ENCODE measurements at places on chromosomes 2 and 18. TPM values are rescaled to one million over a fixed set of nuclear protein-coding genes. Genes with fewer than 3 reads are reported as not detected.

Gene CCDC88A
- total RNA-seq: 21.5 TPM

Gene IL1R2
- 16.1 TPM for total RNA-seq

Gene DNAJC5G
- total RNA-seq: 0.94 TPM

Gene ALPI
- not detected for total RNA-seq

Gene UGT1A8
- not detected for total RNA-seq

Gene PREPL
- 98.5 TPM for total RNA-seq

Gene SKOR2
- not detected for total RNA-seq

DNA sequence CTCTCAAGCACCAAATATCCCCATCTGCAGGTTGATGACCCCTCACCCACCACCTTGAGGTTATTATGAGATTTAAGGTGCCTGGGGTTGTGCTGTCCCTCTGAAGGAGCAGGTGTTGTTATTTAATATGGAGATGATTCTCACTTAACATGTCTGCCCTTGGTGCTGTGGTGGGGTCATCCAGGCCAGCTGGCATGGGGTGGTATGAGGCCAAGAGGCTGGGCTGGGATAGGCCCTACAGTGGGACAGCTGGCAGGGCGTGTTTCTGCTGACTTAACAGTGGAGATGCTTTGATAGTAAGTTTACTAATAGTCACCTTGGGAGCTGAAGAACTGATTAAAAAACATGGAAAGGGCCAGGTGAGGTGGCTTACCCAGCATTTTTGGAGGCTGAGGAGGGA, 22.4 kb downstream of the SERPINB12 start:
- DNase-seq: no peak
- H3K4me3 ChIP-seq: no peak overlapping the region
- H3K27ac ChIP-seq: no peak overlapping the region

- peak; percentile 36 for DNase-seq
- no peaks in the 10 kb centered on the region for H3K27me3 ChIP-seq
- H3K4me1 ChIP-seq: no peaks in the 10 kb centered on the region
- no peak overlapping the region for H3K4me3 ChIP-seq
Observed at GRCh38 chr2:100285691-100286090, 36.6 kb downstream of the LONRF2 start.

DNA sequence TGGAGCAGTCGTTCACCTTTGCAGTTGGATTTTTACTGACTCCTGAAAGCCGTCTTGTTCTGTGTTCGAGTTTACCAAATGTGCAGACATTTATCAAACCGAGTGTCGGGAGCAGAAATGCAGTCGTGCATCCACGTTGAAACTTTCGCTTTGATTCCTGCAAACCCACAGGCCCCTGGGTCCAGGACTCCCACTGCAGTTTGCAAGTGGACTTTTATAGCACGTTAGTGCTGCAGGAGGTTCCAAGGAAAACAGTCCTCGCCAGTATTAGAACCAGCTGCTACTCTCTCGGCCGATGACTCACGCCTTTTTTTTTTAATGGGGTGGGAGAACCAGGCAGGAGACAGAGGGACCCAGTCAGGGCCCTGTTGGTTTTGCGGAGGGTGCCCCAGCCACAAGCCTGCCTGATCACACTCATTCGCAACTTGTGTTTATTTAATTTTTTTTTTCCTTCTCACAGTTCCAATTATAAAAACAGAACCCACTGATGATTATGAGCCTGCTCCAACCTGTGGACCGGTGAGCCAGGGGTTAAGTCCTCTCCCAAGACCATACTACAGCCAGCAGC, 90.1 kb downstream of the NFATC1 start:
- H3K27ac ChIP-seq: no peak overlapping the region
- H3K4me1 ChIP-seq: peaks cover 10% of the 10 kb centered on the region
- DNase-seq: no peak
- no peaks in the 10 kb centered on the region for H3K27me3 ChIP-seq
- peaks cover 26% of the 10 kb centered on the region for H3K36me3 ChIP-seq

DNA sequence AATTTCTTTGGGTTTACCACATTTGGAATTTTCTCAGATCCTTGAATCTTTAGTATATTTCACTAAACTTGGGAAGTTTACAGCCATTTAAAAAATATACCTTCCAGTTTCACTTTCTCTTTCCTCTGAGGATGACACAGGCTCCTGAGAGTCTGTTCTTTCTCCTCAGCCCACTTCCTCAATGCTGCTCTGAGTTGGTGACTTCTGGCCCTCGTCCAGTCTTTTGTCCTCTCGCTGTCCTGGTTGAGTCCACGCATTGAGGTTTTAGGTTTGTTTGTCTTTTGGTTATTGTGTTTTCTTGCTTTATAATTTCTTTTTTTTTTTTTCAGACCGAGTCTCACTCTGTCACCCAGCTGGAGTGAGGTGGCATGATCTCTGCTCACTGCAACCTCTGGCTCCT, 40.7 kb upstream of the GALR1 start:
- H3K4me3 ChIP-seq: peak overlapping the region; percentile 0
- H3K4me1 ChIP-seq: no peaks in the 10 kb centered on the region
- peak overlapping the region; percentile 40 for H3K27ac ChIP-seq
- H3K36me3 ChIP-seq: no peaks in the 10 kb centered on the region
- H3K27me3 ChIP-seq: no peaks in the 10 kb centered on the region

- no peaks in the 10 kb centered on the region for H3K36me3 ChIP-seq
- H3K4me3 ChIP-seq: no peak overlapping the region
- DNase-seq: no peak
- H3K4me1 ChIP-seq: peaks cover 83% of the 10 kb centered on the region
- no peaks in the 10 kb centered on the region for H3K27me3 ChIP-seq
Observed at GRCh38 chr2:39411181-39411944, 25.7 kb downstream of the MAP4K3 start.

DNA sequence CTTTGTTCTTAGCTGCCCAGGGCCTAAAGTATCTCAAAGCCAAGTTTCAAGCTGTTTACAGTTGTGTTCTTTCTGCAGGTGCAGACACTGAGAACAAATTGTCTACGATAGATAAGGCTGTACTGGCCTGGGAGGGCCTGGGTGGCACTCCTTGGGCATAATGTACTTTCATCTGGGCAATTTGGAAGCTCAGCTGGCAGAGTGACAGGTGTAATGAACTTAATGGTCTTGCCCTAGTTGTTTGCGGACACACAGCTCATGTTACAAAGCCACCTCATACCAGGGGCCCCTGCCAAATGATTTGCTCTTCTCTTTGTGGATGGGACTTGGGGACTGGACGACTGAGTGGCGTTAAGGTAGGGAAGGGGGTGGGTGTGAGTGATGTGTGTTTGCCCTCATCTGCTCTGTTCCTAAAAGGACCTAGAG, 4.3 kb downstream of the LDLRAD4 start:
- peak overlapping the region; percentile 96 for H3K27ac ChIP-seq
- H3K27me3 ChIP-seq: no peaks in the 10 kb centered on the region
- no peaks in the 10 kb centered on the region for H3K36me3 ChIP-seq

DNA sequence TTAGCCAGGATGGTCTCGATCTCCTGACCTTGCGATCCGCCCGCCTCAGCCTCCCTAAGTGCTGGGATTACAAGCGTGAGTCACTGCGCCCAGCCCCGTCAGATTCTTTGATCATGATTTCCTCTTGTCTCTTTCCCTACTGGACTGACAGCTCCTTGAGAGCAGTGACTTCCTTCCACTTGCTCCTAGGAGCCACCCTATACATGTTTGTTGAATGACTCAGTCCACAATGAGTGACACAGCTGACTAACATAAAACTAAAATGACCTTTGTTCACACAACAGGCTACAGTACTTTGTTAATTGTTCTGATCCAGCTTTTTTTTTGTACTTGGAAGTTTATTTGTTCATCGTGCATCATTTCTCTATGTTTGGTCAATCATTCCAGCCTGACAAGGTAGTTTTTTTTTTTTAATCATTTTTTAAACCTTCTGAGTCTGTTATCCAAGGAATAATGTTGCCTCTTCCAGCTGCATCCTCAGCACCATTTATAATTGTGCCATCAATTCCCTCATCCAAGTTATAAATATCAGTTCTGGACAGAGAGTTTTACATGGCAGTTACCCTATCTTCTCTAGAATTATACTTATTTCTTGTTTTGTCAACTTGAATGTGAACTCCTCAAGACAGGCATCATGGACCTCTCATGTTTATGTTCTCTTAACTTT, 42.9 kb upstream of the TUBA3E start:
- no peaks in the 10 kb centered on the region for H3K27me3 ChIP-seq
- H3K4me1 ChIP-seq: no peaks in the 10 kb centered on the region
- DNase-seq: no peak

DNA sequence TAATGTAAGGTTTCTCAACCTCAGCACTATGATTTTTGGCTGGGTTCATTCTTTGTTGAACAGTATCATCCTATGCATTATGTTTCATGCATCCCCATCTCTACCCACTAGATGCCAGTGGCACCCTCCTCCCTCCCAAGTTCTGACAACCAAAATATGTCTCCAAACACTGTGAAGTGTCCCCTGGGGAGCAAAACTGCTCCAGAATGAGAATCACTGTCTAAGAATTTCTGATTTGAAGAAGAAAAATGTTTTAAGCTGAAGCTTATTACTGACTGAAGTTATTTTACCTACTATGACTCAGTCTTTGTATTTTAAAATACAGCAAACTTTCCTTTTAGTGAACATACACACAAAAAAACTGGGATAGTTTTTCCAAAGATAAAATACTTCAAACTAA, 3.4 kb downstream of the THADA start:
- H3K27me3 ChIP-seq: no peaks in the 10 kb centered on the region
- no peak overlapping the region for H3K4me3 ChIP-seq
- H3K36me3 ChIP-seq: peaks cover 37% of the 10 kb centered on the region
- DNase-seq: no peak
- H3K27ac ChIP-seq: no peak overlapping the region
- H3K4me1 ChIP-seq: peaks cover 22% of the 10 kb centered on the region

GRCh38 chr2:18922276-18922675, 332.9 kb upstream of the NT5C1B start:
- DNase-seq: no peak
- no peaks in the 10 kb centered on the region for H3K4me1 ChIP-seq
- no peak overlapping the region for H3K4me3 ChIP-seq
- no peaks in the 10 kb centered on the region for H3K36me3 ChIP-seq

DNA sequence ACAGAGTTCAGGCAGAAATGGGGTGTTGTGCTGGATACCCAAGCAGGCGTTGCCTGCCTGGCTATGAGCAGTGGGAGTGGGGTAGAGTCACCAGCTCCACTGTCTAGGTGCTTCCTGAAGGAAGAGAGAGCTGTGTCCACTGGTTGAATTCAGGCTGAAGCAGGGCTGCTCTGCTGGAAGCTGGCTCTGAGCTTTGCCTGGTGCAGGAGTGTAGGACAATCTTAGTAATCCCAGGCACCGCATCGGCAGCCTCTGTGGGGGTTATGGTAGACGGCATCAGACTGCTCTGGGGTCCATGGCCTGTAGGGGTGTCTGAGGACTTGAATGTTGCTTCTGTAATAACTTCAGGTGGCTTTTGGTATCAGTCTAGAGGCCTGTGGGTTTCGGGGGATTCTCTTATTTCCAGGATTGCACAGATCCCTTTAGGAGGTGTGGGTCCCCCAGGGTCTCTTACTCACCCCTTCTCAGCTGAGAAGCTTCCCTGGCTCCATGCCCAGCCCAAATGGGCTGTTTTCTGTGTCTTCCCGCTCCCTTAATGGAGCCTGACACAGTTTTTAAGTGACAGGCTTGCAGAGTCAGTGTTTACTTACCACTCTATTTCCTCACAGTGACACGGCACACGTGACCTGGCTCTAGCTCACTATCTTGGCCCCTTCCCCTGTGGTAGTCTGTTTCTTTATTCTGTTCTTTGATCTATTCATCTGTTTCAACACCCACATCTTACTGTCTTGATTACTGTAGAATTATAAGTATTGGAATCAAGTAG, 644.3 kb downstream of the CBLN2 start:
- DNase-seq: no peak
- H3K4me1 ChIP-seq: no peaks in the 10 kb centered on the region
- H3K4me3 ChIP-seq: no peak overlapping the region
- no peaks in the 10 kb centered on the region for H3K27me3 ChIP-seq
- H3K36me3 ChIP-seq: no peaks in the 10 kb centered on the region

DNA sequence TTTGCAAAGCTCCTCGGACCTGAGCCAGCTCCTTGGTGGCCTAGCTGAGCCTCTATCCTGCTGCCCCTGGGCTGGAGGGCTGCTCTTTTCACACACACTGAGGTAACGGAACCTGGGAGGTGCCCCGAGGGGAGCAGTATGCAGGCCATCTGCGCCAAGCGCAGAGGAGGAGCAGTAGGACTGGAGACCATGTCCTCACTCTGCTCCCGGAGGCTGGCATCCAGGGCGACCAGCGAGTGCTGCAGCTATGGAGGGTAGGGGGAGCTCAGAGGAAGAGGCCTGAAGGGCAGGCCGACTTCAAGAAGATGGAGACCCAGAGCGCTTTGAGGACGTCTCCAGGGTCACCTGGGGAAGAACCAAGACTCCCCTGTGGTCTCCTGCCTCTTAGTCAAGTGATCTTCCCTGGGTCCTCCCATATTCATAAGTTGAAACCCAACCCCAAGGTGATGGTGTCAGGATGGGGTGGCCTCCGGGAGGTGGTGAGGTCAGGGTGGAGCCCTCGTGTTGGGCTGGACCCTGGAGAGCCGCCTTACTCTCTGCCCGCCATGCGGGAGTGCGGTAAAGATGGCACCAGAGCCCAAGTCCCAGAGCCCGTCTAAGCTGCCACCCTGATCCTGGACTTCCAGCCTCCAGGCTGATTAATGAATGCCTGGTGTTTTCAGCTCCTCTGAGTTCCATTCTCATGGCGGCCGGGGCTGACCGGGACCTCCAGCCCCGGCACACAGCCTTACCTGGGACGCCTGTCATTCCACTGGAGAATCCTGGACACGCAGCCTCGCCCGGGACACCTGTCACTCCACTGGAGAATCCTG, 160.7 kb downstream of the NDUFA10 start:
- peak; percentile 42 for DNase-seq
- no peak overlapping the region for H3K4me3 ChIP-seq
- H3K27me3 ChIP-seq: no peaks in the 10 kb centered on the region
- no peaks in the 10 kb centered on the region for H3K4me1 ChIP-seq

- no peaks in the 10 kb centered on the region for H3K4me1 ChIP-seq
- DNase-seq: no peak
- H3K27me3 ChIP-seq: no peaks in the 10 kb centered on the region
- H3K27ac ChIP-seq: no peak overlapping the region
- no peak overlapping the region for H3K4me3 ChIP-seq
Observed at GRCh38 chr2:161745866-161746614, 121.8 kb downstream of the SLC4A10 start.

DNA sequence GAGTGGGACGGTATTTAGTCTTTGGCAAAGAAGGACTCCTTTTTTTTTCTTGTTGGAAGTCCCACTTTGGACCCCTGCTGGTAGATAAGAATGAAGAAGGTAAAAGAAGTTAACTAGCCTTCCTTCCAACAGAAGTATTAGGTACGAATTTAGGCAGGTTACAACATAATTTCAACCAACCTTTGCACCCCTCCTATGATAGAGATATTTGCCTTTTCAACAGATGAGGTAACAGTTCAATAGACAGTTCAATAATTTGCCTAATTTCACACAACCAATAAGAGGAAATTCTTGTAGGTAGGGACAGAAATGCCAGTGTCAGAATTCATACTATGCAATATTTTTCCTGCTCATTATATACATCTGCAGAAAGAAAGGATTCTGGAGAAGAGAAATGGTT, 100.8 kb downstream of the CCDC141 start:
- no peaks in the 10 kb centered on the region for H3K4me1 ChIP-seq
- no peaks in the 10 kb centered on the region for H3K36me3 ChIP-seq
- no peak overlapping the region for H3K4me3 ChIP-seq
- DNase-seq: no peak
